ENCODE measurements at places on chromosomes 6 and 20.

- no peak for DNase-seq
These were observed 114.5 kb downstream of the FYN start for GRCh38 chr6:111758608-111759329.

DNA sequence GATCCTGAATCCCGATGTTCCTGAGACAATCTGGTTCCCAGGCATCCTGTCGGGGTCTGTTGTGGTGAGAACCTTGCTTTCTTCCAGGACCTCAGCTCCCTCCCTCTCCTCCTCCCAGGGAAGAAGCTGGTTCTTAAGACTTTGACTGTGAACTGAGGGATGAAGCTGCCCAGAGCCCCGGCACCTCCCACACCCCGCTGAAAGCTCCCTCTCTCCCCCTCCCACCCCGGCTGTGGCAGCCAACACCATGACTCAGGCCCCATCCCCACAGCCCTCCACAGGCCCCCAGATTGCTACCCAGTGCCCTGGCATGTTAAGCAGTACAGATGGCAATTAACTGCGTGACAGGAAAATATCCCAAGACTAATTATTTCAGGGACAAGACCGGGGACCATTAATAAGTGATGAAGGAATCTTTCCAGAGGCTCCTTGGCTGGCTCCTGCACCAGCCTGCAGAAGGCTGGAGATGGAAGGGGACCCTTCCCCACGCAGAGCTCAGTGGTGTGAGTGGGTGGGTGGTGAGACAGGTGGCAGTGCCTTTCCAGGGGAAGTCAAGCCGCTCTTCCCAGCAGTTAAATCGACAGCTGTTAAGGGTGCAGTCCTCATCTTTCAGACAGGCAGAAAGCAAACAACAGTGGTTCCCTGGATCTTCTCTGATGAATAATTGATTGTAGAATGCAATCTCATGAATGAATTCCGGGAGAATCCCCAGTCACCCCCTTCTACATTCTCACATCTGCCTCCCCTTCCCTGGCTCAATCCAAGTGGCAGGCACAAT, 237.9 kb downstream of the LRFN2 start:
- no peak for DNase-seq

- no peak for DNase-seq
These were observed 35.5 kb downstream of the SESN1 start for GRCh38 chr6:109059153-109059552.

- DNase-seq = no peak
These were observed 134.8 kb downstream of the CD83 start for GRCh38 chr6:14252271-14252850.

DNA sequence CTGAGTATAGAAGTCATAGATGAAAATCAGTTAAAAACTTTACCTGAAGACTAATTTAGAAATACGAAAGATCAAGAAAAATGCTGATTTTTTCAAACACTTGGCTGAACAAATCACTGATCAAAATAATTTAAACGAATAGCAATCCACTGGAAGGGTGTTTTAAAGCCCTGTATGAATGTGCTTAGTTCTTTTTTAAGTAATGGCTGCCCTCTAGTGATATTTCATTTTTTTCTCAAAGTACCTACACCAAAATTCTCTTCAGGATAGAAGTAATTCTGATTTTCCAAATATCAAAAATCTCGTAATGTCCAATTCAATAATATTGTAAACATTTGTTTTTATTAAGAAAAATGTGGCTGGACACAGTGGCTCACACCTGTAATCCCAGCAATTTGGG, 32.5 kb downstream of the AKAP7 start:
- no peak for DNase-seq

DNA sequence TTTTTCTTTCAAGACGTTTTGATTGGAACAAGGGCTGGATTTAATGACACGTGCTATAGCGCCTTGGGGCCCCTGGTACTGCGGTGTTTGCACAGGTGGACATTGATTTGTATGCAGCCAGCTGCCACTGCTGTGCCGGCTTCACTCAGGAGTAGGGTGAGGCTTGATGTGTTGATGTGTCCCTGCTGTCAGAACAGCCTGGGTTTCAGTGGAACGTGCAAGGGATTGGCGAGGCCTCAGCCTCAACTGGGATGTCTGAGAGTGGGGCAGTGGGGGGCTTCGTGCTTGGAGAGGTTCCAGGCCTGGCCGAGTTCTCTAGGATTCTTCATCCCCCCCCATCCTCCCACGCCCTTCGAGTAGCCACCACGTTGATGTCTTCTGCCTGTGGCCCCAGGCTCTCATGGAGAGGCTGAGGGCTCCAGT, 23.0 kb downstream of the PYGB start:
- DNase-seq = no peak

DNA sequence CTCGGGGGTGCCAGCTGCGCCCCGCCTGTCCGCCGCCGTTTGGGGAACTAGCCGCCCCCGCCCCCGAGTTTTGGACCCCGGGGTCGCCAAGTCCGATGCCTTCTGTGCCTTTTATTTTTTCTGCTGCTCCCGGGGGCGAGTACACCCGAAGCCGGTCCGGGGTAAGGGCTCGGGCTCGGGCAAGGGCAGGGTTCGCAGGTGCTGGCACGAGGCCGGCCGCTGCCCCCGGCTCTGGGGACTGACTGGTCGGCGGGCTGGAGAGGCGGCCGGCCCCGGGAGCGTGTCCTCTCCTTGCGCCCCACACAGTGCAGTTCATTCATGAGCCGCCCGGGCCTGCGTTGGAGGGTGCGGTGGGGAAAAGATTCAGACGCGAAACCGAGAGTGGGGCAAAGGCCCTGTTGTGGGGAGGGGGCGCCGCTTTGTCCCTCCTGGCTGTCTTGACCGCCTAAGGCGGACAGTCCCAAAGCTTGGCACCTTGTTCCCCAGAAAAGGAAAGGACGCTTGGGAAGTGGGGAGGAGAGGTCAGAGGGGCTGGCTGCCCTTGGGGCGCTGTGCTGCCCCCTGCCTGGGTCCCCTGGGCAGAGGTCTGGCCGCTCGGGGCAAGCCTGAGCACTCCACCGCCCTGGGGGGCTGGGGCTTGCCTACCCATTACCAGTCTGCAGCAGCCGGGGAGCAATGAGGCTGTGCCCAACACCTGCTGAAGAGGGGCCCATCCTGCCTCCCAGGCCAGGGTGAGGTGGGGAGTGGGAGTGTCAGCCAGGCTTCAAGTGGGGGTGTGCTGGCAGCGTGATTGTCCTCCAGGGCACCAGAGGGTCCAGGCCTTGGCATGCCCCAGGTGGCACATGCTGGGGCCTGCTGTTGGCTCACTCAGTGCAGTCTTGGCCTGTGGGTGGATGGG, 915 bp downstream of the TMEM63B start:
- no peak for DNase-seq

GRCh38 chr6:81838724-81839426, 86.4 kb upstream of the TENT5A start:
- no peak for DNase-seq

DNA sequence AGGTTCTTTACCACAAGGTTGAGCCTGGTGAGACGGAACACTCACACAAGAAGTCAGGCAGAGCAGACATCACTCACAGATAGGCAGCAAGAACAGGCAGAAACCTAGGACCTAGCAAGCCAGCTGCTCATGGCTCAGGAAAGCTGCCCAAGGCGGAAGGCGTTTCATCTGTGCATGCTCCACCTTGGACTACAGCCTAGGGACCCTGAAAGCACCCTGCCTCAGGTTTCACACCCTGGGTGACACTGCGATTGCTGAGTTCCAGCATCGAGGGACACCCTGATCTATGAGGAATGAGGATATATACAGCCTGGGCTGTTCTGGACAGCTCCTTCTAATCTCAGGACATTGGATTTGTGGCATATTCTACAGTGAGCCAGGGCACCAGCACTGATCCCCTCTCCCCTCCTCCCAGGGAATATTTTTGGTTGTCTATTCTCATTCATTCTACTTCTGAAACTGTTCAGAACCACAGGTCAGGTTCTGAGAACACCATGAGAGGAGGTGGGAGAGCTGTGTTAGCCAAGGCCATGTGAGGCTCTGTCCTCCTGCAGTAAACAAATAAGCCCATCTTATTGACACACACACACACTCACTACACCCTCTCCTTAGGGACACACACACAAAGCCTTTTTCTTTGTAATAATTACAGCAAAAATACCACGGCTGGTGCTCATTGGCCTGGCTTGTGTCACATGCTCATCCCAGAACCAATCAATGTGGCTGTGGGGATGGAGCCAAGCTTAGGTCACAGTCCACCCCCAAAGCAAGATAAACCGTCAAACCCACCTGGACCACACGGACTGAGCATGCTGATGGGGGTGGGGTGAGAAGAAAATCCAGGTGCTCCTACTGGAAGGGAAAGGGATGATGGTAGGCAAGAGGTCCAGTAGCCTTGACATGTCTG, 26.3 kb upstream of the PMEPA1 start:
- no peak for DNase-seq

- DNase-seq = no peak
These were observed 9.8 kb upstream of the ZFP64 start for GRCh38 chr20:52201395-52201794.

- DNase-seq = no peak
These were observed 73.7 kb downstream of the PRND start for GRCh38 chr20:4795394-4795793.

DNA sequence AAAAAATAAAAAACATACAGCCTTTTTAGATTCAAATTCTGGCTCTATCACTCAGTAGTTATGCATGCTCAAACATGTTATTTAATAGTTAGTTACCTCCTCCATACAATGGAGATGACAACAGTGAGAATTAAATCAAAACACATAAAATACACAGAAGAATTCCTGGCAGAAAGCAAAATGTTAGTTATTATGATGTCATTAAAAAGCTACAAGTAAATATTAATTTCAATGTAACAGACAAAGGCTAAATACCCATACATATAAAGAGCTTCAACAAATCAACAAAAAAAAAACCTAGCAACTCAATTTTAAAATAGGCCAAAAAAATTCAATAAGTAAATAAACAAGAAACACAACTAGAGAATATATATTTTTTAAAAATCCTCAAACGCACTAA, 21.4 kb downstream of the PLN start:
- no peak for DNase-seq

Measured in Panc1 (cell line).